Nephron progenitor cell (in vitro differentiated cells): ENCODE measurements at places on chromosomes 2 and 18.

DNA sequence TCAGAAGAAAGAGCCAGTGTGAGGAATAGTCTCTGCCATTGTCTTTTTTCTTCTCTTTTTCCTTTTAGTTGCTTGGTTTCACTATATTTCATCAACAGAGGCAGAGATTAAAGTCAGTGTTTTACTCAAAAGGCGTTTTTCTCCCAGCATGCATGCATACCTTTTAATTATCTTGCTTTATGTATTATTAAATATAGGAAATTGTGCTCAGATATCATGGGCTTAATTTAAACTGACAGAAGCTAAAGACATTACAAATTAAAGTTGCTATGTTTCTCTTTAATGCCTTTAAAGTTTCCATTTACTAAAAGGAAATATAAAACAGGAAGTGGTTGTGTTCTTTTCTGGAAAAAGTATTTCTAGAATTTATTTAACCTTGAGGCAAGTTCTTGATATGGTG is 223.3 kb upstream of the ATP5MC3 start:
- DNase-seq, result no peak

DNA sequence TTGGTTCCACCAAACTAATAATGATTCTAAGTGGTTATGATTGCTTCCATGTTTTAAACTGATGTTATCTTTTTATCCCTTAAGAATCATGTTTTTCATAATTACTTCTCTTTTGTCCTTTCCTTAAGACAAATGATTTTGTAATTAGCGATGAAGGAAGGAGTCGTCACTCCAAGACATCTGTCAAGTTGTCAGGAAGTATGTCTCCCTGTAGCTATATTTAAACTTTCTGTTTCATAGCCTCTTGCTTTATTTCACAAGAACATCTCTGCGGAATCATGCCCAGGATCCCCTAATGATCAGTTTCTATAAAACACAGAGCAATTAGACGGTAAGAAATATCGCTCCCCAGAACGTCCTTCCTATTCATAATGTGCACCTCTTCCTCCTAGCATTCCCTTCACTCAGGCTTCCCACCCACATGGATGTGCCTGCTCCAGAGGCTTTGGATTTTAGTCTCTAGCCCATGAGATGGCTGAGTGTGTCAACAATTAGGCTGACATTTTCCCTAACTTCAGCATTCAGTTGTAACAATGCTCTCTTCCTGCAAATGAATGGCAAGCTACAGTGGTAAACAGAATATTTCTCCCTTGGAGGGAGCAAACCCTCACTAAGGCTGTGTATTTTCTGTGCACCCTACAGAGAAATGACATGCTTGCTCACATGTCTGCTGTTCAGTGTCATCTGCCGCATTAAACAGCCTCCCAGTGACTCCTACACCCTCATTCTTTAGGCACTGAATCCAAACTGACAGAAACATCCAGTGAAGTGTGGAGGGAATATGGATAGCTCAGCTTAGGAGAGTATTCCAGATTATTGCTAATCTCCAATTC is 879.6 kb upstream of the CELF4 start:
- DNase-seq, result no peak

DNA sequence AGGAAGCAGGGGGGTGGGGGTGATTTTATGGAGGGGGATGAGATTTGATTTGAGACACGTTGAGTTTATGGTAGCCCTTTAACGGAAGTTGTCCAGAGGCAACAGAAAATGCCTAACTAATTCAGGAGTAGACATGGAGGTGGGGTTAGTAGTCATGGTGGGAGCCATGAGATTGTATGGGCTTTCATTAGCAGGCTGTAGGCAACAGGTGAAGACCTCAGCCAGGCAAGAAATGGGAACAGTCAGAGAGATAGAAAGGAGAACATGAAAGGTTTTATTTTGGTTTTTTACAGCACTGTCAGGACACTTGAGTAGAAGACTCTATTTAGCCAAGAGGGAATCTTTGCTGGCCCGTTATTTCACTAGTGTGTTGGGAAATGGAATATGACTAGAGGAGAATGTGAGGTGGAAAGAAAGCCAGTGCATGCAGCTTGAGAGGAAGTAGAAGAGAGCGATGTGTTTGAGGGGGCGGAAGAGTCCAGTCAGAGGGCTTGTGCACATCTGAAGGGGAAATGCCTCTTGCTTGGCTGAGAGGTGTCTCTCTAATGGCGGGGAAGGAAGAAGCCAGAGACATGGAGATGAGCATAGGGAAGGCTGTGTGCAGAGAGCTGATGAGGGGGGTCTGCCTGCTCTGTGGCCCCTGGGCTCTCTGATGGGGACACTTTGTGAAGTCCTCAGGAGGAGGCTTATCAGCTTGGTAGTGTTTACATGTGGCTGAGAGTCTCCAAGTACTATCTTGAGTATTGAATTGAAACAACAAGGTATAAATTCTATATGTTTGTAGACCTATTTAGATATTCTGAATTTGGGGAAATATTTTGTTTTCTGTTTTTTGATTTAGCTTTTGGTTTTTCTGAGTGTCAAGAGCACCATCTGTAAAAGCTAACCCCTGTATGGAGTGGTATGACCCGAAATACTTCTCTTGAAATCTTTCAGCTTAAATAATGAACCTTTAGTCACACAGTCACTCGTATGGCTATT is 66.9 kb upstream of the ITM2C start:
- DNase-seq, result no peak

- no peak for DNase-seq
Measured at GRCh38 chr2:239806758-239807434, 218.2 kb downstream of the NDUFA10 start.

DNA sequence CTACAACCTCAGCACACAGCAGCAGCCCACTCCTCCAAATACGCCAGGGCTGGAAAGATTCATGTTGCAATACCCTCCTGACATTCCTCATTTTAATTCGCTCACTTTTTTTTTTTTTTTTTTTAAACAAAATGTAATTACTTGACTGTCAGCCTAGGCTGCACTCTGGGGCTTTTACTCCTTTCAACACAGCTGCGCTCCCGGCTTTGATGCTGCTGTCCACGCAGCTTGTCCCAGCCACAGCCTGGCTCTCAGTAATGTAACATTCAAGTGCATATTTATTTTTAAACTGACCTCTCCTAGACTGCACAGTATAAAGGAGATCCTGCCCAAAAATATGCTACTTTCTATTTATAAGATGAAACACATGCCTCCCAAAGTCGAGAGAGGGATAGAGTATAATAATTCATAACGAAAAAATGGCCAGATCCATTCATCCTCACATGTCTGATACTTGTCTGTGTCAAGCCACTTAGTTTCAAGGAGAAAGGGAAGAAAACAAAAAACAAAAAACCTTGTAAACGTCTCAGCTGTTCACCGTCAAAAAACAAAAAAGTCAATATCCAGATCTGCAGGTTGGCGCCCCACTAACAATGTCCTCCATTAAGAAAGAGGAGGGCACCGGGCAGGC is 949 bp downstream of the CDC42EP3 start:
- DNase-seq, result no peak
